B cell (primary cell): ENCODE measurements at places on chromosomes 3 and 15. TPM values are rescaled to one million over a fixed set of nuclear protein-coding genes. Genes with fewer than 3 reads are reported as not detected.
A peak's percentile ranks its signal among the peaks of the same experiment; 100 is the strongest.

DNA sequence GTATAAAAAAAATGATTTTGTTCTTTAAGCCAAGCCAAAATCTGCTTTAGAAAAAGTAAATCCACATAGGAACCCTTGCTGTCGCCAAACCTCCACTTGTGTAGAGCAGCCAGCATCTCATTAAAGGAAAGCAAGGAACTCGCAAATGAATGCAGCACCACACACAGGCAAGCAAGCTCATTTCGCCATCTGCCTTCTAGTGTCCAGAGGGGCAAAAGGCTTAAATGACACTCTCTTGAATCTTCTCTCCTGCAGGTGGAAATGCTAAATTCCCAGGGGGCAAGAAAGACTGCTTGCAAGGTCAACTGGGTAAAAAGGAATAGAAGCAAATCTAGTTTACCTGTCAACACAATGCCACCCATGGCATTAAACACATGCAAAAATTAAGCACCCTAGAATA lies 2.4 kb downstream of the MB21D2 start:
- H3K4me1 ChIP-seq = peaks cover 19% of the 10 kb centered on the region
- DNase-seq = no peak
- peaks cover 48% of the 10 kb centered on the region for H3K27me3 ChIP-seq
- H3K27ac ChIP-seq = no peak overlapping the region
- H3K4me3 ChIP-seq = no peak overlapping the region
- no peaks in the 10 kb centered on the region for H3K36me3 ChIP-seq

GOLGA6L7 gene
- polyA plus RNA-seq = not detected in 2 replicates

DNA sequence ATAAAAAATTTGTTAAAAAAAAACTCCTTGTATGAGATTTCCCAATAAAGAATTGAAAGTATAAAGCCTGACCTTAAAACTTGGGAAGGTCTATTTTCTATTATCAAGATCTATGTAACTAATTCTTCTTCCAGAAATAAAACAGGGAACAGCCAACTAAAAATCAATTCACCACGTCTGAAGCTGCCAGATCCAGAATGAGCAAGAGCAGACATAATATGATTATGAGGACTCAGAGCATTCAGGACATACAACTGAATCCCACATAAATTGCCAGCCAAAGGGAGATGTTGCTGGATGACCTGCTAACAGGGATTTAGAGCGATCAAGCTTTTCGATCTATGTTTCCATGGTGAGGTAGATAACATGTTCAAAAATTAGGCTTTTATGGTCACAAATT lies 1151.3 kb upstream of the CADM2 start:
- no peak overlapping the region for H3K27ac ChIP-seq
- no peaks in the 10 kb centered on the region for H3K4me1 ChIP-seq
- no peaks in the 10 kb centered on the region for H3K27me3 ChIP-seq
- no peaks in the 10 kb centered on the region for H3K36me3 ChIP-seq
- no peak overlapping the region for H3K4me3 ChIP-seq
- no peak for DNase-seq

DNA sequence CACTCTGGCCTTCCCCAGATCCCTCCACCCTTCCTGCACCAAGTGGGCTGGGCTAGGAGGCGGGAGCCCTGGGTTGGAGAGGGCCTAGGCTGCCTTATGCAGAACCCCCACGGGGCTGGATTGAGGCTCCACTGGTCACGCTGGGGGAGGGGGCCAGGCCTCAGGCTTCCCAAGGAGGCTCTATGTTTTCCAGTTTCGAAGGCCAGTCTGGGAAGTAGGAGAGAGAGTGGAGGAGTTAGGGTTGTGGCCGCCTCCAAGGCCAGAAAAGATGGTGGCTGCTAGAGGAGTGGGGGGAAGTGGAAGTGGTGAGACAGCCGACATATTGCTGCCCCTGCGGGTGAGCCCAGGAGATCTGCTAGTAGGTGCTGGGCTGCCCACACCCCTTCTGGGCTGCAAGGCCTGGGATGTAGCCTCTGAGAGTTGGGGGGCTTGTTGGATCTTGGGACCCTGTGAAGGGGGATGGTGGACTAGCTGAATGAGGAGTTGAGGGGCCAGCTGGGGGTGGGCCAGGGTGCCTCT lies 1.2 kb downstream of the GNAI2 start:
- H3K27ac ChIP-seq = peak overlapping the region; percentile 65
- H3K36me3 ChIP-seq = peaks cover 27% of the 10 kb centered on the region
- no peaks in the 10 kb centered on the region for H3K27me3 ChIP-seq
- H3K4me3 ChIP-seq = peak overlapping the region; percentile 96
- DNase-seq = peak; percentile 62
- peaks cover 49% of the 10 kb centered on the region for H3K4me1 ChIP-seq

DNA sequence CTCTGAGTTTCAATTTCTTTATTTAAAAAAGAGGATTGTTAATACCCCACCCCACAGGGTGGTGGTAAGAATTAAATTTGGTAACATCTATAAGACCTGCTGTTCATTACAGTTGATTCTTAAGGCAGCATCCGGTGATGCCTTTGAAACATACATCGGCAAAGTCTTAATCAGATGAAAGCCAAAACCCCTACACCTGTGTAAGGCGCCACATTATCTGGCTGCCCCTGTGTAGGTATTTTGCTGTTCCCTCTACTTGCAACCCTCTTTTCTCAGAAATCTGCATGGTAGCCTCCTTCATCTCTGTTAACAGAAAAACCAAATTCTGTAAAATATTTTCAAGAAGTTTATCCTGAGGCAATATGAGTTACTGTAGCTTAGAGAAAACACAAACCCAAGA lies 90.0 kb downstream of the ST6GAL1 start:
- H3K27ac ChIP-seq = peak overlapping the region; percentile 93
- H3K4me1 ChIP-seq = peaks cover 87% of the 10 kb centered on the region
- H3K36me3 ChIP-seq = peaks cover 2% of the 10 kb centered on the region
- no peak overlapping the region for H3K4me3 ChIP-seq
- H3K27me3 ChIP-seq = no peaks in the 10 kb centered on the region

- no peaks in the 10 kb centered on the region for H3K27me3 ChIP-seq
- DNase-seq = no peak
- H3K4me3 ChIP-seq = no peak overlapping the region
- no peaks in the 10 kb centered on the region for H3K36me3 ChIP-seq
These were observed 252.2 kb downstream of the FAM43A start for GRCh38 chr3:194937882-194938321.

GRCh38 chr15:67266870-67267269 lies 12.3 kb downstream of the IQCH start:
- H3K4me3 ChIP-seq = no peak overlapping the region
- no peak for DNase-seq
- no peaks in the 10 kb centered on the region for H3K27me3 ChIP-seq
- H3K27ac ChIP-seq = no peak overlapping the region
- no peaks in the 10 kb centered on the region for H3K4me1 ChIP-seq

CLDN18 gene
- polyA plus RNA-seq = not detected in 2 replicates

DNA sequence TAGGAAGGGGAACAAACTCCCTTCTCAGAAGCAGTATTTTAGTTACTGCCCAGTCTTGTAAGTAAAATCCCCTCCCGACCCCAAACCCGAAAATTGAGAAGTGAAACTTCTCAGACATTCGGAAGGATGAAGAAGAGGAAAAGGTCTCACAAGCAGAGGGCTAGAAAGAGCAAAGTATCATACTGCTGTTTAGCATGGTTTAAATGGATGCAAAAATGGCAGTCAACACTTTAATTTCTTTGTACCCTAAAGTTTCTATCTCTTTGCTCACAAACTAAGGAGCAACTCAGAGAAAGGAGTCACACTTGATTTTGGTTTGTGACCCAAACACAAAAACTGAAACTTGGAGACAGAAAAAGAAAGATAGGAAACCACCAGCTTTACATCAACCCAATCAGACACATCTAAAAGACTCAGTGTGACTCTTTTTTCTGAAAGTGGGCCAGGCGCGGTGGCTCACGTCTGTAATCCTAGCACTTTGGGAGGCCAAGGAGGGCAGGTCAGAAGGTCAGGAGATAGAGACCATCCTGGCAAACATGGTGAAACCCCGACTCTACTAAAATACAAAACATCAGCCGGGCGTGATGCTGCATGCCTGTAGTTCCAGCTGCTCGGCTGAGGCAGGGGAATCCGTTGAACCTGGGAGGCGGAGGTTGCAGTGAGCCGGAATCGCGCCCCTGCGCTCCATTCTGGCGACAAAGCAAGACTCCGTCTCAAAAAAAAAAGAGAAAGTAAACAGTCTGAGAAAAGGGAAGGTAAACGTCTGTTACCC lies 63.2 kb upstream of the ATP11B start:
- peak overlapping the region; percentile 50 for H3K4me3 ChIP-seq
- peaks cover 16% of the 10 kb centered on the region for H3K4me1 ChIP-seq
- H3K27me3 ChIP-seq = no peaks in the 10 kb centered on the region
- DNase-seq = peak; percentile 70
- H3K36me3 ChIP-seq = no peaks in the 10 kb centered on the region
- H3K27ac ChIP-seq = no peak overlapping the region

GRCh38 chr15:90192961-90193786 lies 8.0 kb upstream of the SEMA4B start:
- no peaks in the 10 kb centered on the region for H3K27me3 ChIP-seq
- H3K4me1 ChIP-seq = peaks cover 86% of the 10 kb centered on the region
- DNase-seq = no peak
- H3K4me3 ChIP-seq = peak overlapping the region; percentile 53
- H3K27ac ChIP-seq = peak overlapping the region; percentile 88
- H3K36me3 ChIP-seq = peaks cover 14% of the 10 kb centered on the region

GRCh38 chr3:20280257-20280656 lies 94.3 kb upstream of the SGO1 start:
- H3K36me3 ChIP-seq = no peaks in the 10 kb centered on the region
- no peaks in the 10 kb centered on the region for H3K27me3 ChIP-seq
- H3K27ac ChIP-seq = no peak overlapping the region
- H3K4me1 ChIP-seq = peaks cover 7% of the 10 kb centered on the region
- peak; percentile 27 for DNase-seq
- H3K4me3 ChIP-seq = no peak overlapping the region

- H3K4me1 ChIP-seq = peaks cover 8% of the 10 kb centered on the region
- H3K4me3 ChIP-seq = no peak overlapping the region
- peaks cover 8% of the 10 kb centered on the region for H3K27me3 ChIP-seq
- H3K27ac ChIP-seq = no peak overlapping the region
These were observed 128.6 kb upstream of the DLG1 start for GRCh38 chr3:197427021-197427420.

FGF7 gene
- not detected in 2 replicates for polyA plus RNA-seq

DNA sequence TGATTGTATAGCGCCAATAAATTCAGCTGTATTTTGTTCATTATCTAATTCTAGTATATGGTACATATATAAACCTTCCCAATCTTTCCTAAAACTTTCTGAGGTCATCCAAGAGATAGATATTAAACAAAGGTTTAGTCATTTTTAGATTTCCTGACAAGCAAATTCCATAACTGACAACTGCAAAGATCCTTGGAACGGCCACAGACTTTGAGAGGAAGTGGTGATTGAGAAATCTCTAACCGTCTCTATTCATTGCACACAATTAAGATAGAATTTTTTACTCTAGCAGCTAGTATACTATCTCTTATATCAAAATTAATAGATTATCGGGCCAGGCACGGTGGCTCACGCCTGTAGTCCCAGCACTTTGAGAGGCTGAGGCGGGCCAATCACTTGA lies 4.7 kb downstream of the CSNK1G1 start:
- no peak overlapping the region for H3K27ac ChIP-seq
- H3K27me3 ChIP-seq = no peaks in the 10 kb centered on the region
- H3K36me3 ChIP-seq = peaks cover 8% of the 10 kb centered on the region
- no peak overlapping the region for H3K4me3 ChIP-seq
- no peak for DNase-seq
- H3K4me1 ChIP-seq = peaks cover 12% of the 10 kb centered on the region

EPHB1 gene
- polyA plus RNA-seq = 0.01 and 0.06 TPM in 2 replicates

NSMCE3 gene
- 24.8 and 26.9 TPM in 2 replicates for polyA plus RNA-seq

DNA sequence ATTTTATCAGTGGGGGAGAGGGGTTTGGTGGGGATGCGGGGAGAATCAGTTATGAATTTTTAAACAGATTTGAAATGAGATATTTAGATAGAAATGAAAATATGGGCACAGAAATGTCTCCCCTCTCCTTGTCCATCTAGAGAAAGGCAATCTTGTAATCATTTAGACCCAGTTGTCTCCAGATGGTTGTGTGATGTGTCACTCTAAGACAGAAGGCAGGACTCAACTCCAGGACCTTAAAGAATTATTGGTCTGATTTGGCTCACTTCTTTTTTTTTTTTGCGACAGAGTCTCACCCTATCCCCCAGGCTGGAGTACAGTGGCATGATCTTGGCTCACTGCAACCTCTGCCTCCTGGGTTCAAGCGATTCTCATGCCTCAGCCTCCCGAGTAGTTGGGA lies 77.2 kb downstream of the EOMES start:
- H3K36me3 ChIP-seq = no peaks in the 10 kb centered on the region
- no peaks in the 10 kb centered on the region for H3K27me3 ChIP-seq
- no peak for DNase-seq
- H3K4me1 ChIP-seq = no peaks in the 10 kb centered on the region

DUOXA2 gene
- polyA plus RNA-seq = not detected in 2 replicates

DNA sequence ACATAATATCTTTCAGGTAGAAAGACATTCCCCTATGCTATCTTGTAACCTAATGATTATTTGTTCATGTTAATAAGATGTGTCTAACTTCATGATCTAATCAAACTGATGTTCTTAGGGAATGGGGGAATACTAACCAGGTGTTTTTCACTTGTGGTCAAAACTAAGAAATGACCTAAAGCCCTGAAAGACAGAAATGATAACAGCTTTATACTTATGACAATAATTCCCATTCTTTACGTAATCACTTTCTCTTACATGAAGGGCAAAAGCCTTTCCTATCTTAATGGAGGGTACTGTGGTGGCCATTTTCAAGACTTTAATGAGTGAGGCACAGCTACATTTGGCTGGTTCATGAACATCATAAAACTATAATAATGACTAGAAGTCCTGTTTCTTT lies 33.9 kb upstream of the MEIS2 start:
- no peaks in the 10 kb centered on the region for H3K36me3 ChIP-seq
- DNase-seq = no peak
- H3K4me3 ChIP-seq = no peak overlapping the region
- H3K4me1 ChIP-seq = no peaks in the 10 kb centered on the region
- H3K27ac ChIP-seq = no peak overlapping the region
- H3K27me3 ChIP-seq = no peaks in the 10 kb centered on the region

CCR3 gene
- 0.13 and 0.19 TPM in 2 replicates for polyA plus RNA-seq

GRCh38 chr15:88299497-88299896 lies 43.0 kb upstream of the NTRK3 start:
- H3K4me3 ChIP-seq = no peak overlapping the region
- H3K27ac ChIP-seq = no peak overlapping the region
- no peaks in the 10 kb centered on the region for H3K36me3 ChIP-seq
- no peaks in the 10 kb centered on the region for H3K27me3 ChIP-seq
- DNase-seq = no peak

DNA sequence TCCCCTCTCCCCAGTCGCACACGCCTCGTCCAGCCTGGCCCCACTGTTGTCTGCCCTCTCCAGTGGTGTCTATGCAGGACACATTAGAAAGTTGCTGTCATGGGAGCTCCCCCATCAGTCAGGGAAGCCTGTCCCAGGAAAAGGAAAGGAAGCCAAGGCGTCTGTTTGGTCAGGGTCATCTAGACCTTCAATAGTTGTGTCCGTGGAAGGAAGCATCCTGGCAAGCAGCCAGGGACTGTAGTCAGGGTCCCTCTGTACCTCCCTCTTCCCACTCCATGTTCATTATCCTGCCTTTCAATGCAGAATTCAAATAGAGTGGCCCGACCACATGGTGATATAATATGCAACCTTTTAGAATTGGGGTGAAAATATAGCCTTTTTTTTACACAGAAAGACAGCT lies 60.7 kb upstream of the RAB6B start:
- no peak overlapping the region for H3K4me3 ChIP-seq
- H3K4me1 ChIP-seq = no peaks in the 10 kb centered on the region
- no peaks in the 10 kb centered on the region for H3K27me3 ChIP-seq

GRCh38 chr15:82750831-82751180 lies 41.1 kb upstream of the AP3B2 start:
- H3K4me3 ChIP-seq = peak overlapping the region; percentile 75
- no peak for DNase-seq
- no peaks in the 10 kb centered on the region for H3K36me3 ChIP-seq
- H3K27ac ChIP-seq = peak overlapping the region; percentile 72
